Breast epithelium (tissue), 4 donors: ENCODE measurements at places on chromosomes 6 and 20. TPM values are rescaled to one million over a fixed set of nuclear protein-coding genes. Genes with fewer than 3 reads are reported as not detected.

GRCh38 chr6:66838764-66839163 lies 1131.7 kb upstream of the EYS start:
- H3K27ac ChIP-seq = no peak overlapping the region
- H3K4me3 ChIP-seq = no peak overlapping the region
- no peaks in the 10 kb centered on the region for H3K4me1 ChIP-seq
- no peaks in the 10 kb centered on the region for H3K27me3 ChIP-seq
- no peak for DNase-seq

DNA sequence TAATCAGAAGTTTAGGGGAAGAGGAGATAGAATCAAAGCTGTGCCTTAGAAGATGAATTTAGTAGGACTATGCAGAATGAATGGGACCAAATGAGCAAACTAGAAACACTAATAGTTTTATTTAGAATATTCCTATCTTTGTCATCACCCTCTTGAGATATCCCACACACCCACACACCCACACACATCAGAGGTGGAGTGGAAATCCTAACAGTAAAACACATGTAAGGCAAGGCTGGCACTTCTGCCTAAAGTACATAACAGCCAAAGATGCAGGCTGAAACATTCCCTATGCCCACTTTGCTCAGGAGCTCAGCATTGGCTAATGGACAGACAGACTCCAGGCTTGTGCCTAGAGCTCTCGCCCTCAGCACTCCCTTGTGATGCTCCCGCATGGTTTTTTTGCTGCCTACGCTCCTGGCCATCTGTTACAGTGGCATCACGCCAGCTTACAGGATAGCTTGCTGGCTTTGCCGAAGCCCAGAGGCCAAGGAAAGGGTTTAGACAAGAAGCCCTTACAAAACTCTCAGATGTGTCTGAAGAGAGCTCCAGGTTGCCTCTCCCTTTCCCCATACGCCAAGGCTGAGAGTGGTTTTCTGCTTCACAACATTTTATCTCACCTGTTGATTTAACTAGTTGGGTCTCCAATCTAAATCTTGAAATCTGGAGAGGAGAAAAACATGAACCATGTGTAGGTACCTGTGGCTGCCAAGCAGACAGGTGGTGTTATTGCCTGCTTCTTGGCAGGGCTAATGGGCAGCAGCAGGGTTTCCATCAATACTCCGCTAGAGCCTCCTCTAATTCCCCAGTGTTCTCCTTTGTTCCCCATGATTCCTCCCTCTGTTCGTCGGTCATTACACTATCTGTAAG lies 282.6 kb upstream of the ID4 start:
- H3K4me1 ChIP-seq = no peaks in the 10 kb centered on the region
- H3K36me3 ChIP-seq = no peaks in the 10 kb centered on the region

GRCh38 chr20:38842026-38842425 lies 36.5 kb downstream of the PPP1R16B start:
- H3K4me3 ChIP-seq = no peak overlapping the region
- H3K27ac ChIP-seq = no peak overlapping the region
- H3K27me3 ChIP-seq = no peaks in the 10 kb centered on the region
- no peaks in the 10 kb centered on the region for H3K4me1 ChIP-seq
- no peaks in the 10 kb centered on the region for H3K36me3 ChIP-seq

- H3K4me3 ChIP-seq = no peak overlapping the region
- peaks cover 3% of the 10 kb centered on the region for H3K4me1 ChIP-seq
- no peak overlapping the region for H3K27ac ChIP-seq
Measured at GRCh38 chr20:48619126-48620101, 208.4 kb downstream of the PREX1 start.

The PRDM13 gene
- total RNA-seq = not detected

DNA sequence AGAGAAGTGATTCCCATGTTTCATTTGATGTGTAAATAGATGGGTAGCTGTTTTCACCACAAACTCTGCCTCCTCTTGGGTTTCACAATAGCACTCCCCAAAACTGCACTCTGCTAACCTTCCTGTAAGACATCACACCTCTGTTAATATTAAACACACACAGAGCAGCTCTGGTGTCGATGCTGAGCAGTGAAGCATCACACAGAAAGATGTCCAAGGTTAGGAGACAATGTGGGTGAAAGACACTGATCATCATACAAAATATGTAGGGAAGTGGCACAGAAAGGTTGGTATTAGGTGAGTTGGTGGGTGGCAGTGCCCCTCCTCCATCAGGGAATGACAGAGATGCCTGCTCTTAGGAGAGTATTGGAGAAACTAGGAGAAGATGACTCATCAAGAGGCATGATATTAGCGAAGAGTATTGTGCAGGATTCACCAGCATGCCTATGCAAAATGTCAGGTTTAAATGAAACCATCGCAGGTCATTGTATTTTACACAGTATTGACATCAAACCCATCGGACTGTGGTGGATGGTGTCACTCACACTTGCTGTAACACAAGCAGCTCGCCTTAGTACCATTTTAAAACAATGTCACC lies 199.7 kb downstream of the TBXT start:
- H3K4me3 ChIP-seq = no peak overlapping the region
- DNase-seq = no peak
- H3K27ac ChIP-seq = no peak overlapping the region

DNA sequence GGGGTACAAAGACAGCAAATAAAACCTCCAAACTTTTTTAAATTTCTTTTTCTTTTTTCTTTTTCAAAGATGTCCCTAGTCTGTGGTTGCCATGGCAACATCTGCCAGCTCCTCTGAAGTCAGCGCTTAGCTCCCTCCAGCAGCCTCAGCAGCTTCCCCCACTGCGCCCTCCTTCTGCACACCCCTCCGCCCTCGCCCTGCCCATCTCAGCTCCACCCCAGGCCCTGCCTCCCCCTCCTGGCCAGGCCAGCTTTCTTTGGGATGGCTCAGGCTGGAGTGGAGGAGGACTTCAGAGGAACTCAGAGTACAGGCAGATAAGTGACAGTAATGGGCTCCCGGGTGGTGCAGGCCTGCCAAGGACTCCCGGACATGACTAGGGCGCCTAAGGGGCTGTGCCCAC lies 104.6 kb downstream of the LRFN2 start:
- no peaks in the 10 kb centered on the region for H3K27me3 ChIP-seq
- H3K4me1 ChIP-seq = no peaks in the 10 kb centered on the region
- H3K27ac ChIP-seq = no peak overlapping the region
- H3K36me3 ChIP-seq = no peaks in the 10 kb centered on the region
- H3K4me3 ChIP-seq = no peak overlapping the region

- DNase-seq = no peak
- H3K4me1 ChIP-seq = no peaks in the 10 kb centered on the region
- H3K27me3 ChIP-seq = no peaks in the 10 kb centered on the region
- H3K27ac ChIP-seq = no peak overlapping the region
- no peak overlapping the region for H3K4me3 ChIP-seq
- no peaks in the 10 kb centered on the region for H3K36me3 ChIP-seq
Measured at GRCh38 chr6:167091026-167091804, 31.7 kb upstream of the CCR6 start.

GRCh38 chr6:14703586-14703985 lies 542.3 kb upstream of the JARID2 start:
- no peak overlapping the region for H3K27ac ChIP-seq
- no peak for DNase-seq
- no peaks in the 10 kb centered on the region for H3K36me3 ChIP-seq
- H3K4me3 ChIP-seq = no peak overlapping the region

GRCh38 chr20:17556837-17557674 lies 12.8 kb upstream of the DSTN start:
- H3K4me1 ChIP-seq = peaks cover 13% of the 10 kb centered on the region
- peak overlapping the region; percentile 10 for H3K4me3 ChIP-seq
- no peaks in the 10 kb centered on the region for H3K36me3 ChIP-seq
- peak; percentile 93 for DNase-seq

The BMP6 gene
- 6.2 TPM for total RNA-seq

GRCh38 chr6:89951574-89952104 lies 57.4 kb downstream of the GJA10 start:
- DNase-seq = no peak
- no peaks in the 10 kb centered on the region for H3K4me1 ChIP-seq
- H3K27me3 ChIP-seq = no peaks in the 10 kb centered on the region
- no peaks in the 10 kb centered on the region for H3K36me3 ChIP-seq
- H3K27ac ChIP-seq = no peak overlapping the region

The RRAGD gene
- total RNA-seq = 23.9 TPM

GRCh38 chr6:99016355-99016754 lies 68.6 kb upstream of the FBXL4 start:
- H3K27me3 ChIP-seq = no peaks in the 10 kb centered on the region
- no peak overlapping the region for H3K4me3 ChIP-seq
- no peak overlapping the region for H3K27ac ChIP-seq
- DNase-seq = no peak
